ENCODE measurements at places on chromosomes 6 and 20.

- DNase-seq = no peak
Measured at GRCh38 chr20:63848003-63848911, 13.0 kb upstream of the ABHD16B start.

DNA sequence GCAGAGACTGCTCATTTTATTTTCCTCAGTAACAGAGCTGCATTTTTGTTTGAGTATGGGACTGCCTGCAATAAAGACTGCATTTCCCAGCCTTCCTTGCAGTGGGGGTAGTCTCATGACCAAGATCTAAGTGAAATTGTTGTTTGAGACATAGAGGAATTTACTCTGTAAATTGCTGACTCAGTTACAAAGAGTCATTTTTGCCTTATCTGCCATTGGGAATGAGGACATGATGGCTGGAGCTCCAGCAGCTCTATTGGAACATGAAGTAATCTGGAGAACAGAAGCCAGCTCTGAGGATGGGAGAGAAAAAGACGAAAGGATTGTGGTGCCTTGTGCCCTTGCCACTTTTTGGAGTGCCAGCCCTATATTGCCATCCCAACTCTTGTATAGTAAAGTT, 2.1 kb upstream of the CST11 start:
- no peak for DNase-seq

DNA sequence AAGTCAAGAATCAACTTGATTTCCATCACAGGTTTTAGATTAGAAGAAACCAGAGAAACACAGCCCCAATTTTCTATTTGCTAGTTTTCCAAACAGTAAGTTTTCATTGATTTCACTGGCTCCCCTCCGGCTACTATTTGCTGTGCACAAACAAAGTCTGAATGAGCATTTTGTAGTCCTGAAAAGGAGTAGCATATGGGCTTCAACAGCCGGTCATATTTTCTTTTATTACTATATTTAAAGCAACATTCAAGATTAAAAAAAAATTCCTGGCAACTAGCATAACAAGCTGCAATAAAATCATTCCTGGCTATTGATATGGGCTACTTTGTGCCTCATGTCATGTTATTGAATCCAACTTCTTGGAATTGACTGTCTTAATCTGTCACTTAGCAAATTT, 48.3 kb downstream of the CARMIL1 start:
- no peak for DNase-seq

DNA sequence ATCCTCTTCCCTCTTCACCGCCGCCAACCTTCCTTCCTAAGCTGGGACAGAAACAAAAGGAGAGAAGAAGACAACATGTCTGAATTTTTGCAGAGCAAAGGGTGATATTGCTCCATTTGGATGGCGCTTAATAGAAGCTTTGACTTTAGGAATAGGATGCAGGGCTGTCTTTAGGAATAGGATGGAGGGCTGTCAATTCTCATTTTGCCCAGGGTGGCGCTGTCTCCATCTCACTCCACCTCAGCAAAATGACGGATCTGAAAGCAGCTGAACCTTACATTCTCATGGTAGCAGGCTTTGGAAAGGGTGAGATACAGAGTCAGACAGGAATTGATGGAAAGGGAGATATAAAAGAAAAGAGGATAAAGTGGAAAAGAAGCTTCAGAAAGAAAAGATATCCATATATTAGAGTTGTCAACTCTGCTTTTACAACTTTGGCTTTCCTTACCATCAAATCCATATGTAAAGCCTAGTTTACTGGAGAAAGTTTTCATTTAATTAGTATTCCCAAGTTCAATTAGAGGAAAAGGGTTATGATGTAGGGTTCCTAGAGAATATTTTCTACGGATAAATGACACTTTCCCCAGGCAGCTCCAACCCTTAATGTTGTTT, 2.4 kb downstream of the MTCL3 start:
- peak; percentile 5 for DNase-seq

GRCh38 chr20:2801286-2801728, 880 bp upstream of the CPXM1 start:
- DNase-seq = no peak

DNA sequence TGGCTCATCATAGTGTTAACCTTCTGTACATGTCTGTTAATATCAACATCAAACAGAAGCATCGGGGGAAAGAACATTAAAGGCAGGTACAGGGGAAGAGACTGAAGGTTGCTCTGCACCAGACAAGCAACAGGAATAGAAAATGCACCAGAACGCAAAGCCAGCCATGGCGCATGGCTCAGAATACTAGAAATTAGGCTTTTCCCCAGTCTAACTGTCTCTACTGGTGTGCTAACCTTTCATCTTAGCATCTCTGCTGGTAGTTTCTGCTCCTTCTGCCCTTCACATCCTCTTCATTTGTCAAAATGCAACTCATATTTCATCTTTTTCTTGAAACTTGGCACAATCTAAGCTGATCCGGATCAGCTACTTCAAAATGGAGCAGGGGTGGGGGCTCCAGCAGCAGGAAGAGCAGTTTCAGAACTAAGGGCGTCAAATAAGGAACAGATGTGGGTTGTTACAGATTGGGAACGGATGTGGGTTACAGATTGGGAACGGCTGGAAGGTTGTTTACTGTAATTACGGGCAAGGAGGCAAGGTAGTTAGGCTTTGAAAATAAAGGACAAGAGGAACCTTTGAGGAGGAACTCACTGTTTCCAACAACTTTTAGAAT, 13.1 kb upstream of the RNASET2 start:
- no peak for DNase-seq

- DNase-seq = peak; percentile 5
Measured at GRCh38 chr6:119856136-119856535, 506.6 kb upstream of the MAN1A1 start.

- DNase-seq = no peak
Measured at GRCh38 chr6:43944908-43945767, 175.1 kb downstream of the VEGFA start.

DNA sequence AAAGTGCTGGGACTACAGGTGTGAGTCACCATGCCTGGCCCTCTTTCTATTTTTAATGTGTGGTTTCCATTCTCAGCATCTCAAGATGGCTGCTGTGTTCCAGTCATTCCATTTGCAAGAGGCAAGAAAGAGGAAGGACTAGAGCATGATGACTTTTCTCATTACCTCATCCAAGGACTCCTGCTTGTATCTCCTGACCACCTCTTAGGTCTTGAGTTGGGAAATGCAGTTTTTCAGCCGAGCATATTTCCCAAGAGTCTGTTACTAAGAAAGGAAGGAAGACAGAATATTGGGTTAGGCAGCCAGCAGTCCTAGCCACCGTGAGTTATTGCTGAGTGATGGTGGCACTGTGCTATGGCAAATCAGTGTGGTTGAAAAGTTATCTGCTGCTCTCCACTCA, 108.4 kb upstream of the INSM1 start:
- no peak for DNase-seq

DNA sequence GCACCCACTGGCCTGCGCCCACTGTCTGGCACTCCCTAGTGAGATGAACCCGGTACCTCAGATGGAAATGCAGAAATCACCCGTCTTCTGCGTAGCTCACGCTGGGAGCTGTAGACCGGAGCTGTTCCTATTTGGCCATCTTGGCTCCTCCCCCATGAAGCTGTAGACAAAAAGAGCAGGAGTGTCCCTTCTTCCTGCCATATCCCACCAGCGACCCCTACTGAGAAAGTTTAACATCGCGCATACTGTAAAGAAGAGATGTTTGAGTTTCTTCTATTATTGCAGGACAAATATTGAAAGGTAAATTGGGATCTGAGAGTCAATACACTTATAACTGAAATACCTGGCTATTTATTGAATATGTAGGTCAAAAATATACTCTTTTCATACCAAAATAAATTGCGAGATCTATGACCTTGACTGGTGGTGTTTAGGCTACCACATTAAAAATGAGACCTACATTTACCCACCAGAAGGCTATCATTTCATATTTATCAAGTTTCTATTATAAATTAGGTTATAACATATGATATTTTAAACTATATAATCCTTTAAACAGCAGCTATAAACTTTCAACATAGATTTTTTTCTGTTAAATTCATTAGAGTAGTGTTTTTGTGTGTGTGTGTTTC, 586.3 kb downstream of the HTR1B start:
- no peak for DNase-seq

DNA sequence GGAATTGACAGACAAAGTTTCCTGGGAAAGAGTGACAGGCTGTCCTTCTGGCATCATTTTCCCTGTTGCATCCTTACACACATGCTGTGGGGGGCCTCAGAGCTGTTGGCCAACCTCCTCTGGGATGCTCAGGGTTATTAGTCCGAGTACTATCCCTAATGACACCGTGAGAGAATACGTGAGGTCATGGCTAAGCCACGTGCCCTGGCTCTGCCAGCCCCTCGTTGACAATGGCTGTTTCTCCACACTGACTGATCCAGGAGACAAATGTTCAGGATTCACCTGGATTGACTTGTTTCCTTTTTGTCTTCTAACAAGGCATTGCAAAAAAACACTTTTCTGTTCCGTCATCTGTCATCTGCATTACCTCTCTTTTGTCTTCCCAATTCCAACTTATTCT, 604.6 kb downstream of the TFAP2A start:
- DNase-seq = no peak

DNA sequence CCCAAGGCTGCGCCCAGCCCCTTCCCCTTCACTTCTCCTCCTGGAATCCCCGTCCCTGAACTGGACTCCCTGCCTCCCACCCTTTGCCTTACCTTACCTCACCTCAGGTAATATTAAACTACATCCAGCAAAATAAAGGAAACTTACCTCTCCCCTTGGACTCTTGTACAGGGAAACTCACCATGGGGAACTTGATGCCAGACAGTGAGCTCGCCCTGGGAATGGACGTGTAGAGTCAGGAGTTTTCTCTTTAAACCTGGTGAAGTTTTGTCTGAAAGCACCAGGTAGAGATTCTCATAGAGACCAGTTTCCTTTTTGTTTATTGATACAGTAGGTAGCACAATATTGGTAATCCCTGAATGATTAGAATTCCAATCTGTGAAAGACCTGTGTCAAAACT, 544 bp upstream of the HLA-C start:
- no peak for DNase-seq

DNA sequence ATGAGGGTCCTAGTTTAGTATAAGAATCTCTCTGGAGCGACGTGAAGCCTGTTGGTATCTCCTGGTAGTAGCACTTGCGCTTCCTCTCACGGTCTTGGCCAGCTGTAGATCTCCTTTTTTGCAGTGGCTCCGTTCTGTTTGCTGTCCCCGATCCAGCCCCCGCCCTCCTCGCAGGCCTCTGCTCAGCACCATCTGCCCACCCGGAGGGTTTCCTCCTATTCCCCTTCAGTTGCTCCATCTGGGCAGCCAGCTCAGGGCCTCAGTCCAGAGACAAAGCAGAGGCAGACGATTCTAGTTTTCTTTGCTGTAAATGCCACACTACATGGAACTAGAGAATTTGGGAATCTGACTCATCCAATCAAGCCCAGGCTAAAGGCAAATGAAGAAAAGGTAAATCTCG, 126.6 kb downstream of the TIAM2 start:
- no peak for DNase-seq

DNA sequence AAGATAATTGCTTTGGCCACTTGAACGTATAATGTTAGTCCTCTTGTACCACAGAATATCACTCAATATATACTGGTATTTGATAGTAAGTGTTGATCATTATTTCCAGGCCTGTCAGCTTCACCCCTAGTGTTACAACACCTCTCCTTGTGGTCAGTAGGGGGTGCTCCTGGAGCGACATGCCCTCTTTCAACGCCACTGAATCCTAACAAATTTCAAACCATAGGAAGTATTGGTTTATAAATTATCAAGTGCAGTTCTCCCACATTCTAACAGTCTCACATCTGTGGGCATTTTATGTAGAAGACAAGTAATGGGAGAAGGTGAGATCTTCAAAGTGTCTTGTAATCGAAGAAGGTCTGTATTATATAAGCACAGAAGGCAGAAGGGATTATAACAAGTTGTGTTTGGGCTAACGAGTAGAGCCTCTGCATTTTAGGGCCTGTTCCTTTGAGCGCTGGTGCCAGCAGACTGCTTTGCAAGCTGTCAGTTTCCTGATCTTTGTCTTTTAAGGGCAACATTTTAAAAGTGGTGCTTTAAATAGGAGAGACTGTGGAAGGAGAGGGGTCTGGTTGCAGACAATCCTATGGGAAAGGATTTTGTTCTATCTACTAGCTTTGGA, 57.1 kb upstream of the CEP162 start:
- peak; percentile 61 for DNase-seq

DNA sequence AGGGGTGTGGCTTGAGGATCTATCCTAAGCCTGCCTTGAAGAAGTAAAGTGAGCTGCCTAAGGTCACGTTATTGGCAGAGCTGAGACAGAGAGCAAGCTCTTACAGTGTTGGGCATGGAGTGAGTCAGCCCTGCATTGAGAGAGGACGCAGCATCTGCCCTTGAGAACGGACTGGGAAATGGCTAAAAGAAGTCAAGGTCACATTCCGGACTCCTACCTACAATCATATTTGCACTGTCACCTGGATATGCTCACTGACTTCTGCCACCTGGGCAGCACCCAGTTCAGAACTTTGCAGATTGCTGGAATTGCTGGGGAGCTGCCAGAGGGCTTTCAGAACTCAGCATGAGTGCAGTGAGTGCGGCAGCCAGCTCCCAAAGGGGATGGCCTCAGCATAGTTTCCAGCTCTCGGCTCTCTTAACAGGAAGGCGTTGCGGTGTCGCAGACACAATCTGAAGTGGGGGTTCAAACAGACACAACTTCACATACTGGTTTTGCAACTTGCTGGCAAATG, 199.3 kb upstream of the SGK1 start:
- DNase-seq = no peak

GRCh38 chr6:49649988-49650387, 13.3 kb upstream of the RHAG start:
- no peak for DNase-seq

GRCh38 chr6:148779142-148779562, 32.3 kb downstream of the UST start:
- DNase-seq = no peak

DNA sequence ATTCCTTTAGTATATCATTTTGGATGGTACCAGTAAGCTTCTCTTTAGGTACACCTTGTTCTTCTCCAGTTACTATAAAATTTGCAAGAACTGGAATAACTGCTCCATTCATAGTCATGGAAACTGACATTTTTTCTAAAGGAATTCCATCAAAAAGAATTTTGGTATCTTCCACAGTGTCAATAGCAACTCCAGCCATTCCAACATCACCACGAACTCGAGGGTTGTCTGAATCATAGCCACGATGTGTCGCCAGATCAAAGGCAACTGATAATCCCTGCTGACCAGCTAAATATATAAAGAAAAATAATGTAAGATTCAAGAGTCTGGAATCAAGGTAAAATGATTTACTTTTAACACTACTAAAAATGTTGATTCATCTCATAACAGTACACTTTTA, 5.3 kb downstream of the MMUT start:
- no peak for DNase-seq

- DNase-seq = peak; percentile 89
Measured at GRCh38 chr6:110875548-110876169, 1.1 kb downstream of the AMD1 start.

GRCh38 chr6:91221072-91221720, 634.3 kb upstream of the MAP3K7 start:
- DNase-seq = no peak

DNA sequence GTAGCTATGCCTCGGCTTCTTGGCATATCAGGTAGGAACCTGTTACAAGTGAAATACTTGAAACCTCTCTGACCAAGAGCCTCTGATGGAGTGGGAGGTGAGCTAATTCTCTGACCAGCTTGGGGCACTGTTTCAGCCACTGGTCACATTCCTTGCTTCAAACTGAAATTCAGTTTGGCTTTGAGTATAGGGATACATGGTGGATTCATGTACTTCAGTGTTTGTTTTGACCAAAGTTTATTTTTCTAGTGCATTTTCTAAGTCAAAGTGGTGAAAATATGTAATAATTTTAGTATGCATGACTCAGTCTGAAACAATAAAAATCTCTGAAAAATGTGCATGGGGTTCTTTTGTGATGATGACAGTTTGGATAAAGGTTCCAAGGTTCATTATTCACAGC, 18.6 kb downstream of the TTPAL start:
- no peak for DNase-seq

Data from erythroblast (primary cell).